ENCODE measurements at places on chromosomes 5 and 9.

DNA sequence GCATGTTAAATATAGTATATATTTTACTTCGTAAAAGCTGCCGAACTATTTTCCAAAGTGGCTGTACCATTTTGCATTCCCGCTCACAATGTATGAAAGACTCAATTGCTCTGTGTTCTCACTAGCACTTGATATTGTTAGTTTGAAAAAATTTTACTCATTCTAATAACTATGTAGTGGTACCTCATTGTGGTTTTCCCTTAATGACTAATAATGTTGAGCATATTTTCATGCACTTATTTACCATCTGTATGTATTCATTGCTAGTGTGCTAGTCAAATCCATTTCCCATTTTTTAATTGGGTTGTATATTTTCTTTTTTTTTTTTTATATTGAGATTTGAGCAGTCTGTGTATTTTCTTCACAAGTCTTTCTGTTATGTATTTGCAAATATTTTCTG, 58.4 kb downstream of the RANBP17 start:
- DNase-seq: no peak

GRCh38 chr9:73229543-73229942, 77.9 kb downstream of the ANXA1 start:
- DNase-seq: no peak

GRCh38 chr9:72596451-72597180, 75.2 kb downstream of the TMC1 start:
- DNase-seq: no peak

DNA sequence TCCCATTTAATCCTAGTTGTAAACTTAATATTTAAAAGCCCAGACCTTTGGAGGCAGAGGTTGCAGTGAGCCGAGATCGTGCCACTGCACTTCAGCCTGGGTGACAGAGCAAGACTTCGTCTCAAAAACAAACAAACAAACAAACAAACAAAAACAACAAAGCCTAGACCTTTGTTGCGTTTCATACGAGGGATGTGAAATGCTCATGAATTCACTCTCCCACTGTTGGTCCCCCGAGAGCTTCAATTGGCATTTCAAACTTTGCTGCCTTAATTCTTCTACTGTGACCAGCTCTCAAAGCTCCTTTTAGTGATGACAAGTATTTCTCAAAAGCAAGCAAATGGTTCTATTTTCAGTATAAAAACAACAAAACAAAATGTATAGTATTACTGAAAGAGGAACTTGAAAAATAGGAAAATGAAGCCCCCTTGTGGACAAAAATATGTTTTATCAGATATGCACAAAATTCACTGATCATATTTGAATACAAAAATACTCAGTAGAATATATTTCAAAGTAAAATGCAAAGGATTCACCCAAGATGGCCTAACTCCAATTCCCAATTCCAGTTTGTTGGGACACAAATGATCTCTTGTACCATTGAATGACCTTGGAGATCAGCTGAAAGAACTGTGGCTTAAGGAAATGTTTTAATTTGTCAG, 140.4 kb downstream of the ESM1 start:
- DNase-seq: peak; percentile 71
